ENCODE measurements at places on chromosomes 2 and 18.

DNA sequence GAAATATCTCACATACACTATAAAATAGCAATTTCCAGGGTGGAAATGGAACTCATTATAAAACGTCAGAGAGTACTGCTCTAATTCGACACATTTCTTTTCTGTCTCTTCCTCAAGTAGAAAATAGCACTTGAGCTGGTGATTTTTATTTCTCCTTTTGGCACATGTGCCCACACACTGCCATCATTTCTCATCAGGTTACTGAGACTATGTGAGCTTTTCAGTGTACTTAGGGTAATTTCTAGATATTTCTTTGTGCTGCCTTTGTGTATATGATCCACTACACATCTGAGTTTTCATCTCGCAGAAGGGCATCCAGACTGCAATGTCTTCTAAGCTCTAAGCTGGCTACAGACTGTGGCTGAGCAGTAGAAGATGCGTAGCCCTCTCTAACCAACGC lies 62.1 kb upstream of the PGAP1 start:
- peaks cover 10% of the 10 kb centered on the region for H3K4me1 ChIP-seq
- H3K4me3 ChIP-seq, result no peak overlapping the region
- H3K27me3 ChIP-seq, result no peaks in the 10 kb centered on the region
- H3K36me3 ChIP-seq, result peaks cover 38% of the 10 kb centered on the region

GRCh38 chr2:114614592-114614991 lies 172.2 kb downstream of the DPP10 start:
- H3K27me3 ChIP-seq, result no peaks in the 10 kb centered on the region
- DNase-seq, result no peak
- H3K4me1 ChIP-seq, result no peaks in the 10 kb centered on the region
- no peak overlapping the region for H3K4me3 ChIP-seq
- H3K27ac ChIP-seq, result no peak overlapping the region
- no peaks in the 10 kb centered on the region for H3K36me3 ChIP-seq

GRCh38 chr2:113891265-113891959 lies 1.5 kb downstream of the ACTR3 start:
- H3K4me1 ChIP-seq, result peaks cover 46% of the 10 kb centered on the region
- no peaks in the 10 kb centered on the region for H3K27me3 ChIP-seq
- H3K36me3 ChIP-seq, result peaks cover 7% of the 10 kb centered on the region
- H3K27ac ChIP-seq, result peak overlapping the region; percentile 98

DNA sequence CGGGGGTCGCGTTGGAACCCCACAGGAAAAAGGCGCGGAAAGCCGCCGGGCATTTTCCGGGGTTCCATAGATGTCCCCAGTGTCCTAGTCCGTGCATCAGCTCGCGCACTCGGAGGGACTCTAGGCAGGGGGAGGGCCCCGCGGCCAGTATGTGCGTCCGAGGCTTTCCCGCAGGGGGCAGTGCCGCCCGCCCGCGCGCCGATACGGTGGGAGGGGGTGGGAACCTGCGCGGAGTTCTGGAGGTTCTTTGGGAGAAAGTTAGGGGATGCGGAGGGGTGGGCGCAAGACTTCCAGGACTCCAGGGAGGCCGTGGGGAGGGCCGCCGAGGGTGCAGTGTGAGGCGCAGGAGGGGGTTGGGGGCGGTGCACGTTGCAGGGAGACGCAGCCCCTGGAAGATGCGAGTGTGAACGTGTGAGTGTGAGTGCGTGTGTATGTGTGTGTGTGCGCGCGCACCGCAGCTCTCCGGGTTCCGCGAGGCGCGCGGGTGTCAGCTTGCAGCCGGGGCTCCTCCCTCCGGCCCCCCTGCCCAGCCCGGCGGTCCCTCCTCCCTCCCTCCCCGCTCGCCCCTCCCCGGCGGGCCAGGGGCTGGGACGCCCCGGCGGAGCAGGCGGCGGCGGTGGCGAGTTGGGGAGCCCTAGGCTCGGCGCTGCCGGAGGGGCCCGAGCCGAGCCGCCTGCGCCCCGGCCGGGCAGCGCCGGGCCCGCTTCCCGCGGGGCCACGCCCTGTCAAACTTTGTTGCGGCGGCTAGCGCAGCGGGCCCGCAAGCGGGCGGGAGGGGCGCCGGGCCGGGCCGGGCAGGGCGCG lies at the start of gene TCF7L1:
Gene TCF7L1 (plus strand): TSS at position 559 of the 804 bp plus-strand sequence. CDS start 293 bp downstream, outside the sequence.
- no peak within 1 kb of the TSS for H3K27ac ChIP-seq
- H3K36me3 ChIP-seq, result no peaks in the 10 kb centered on the region
- H3K27me3 ChIP-seq, result peaks cover 76% of the 10 kb centered on the region
- H3K4me3 ChIP-seq, result peak within 1 kb of the TSS; percentile 32
- DNase-seq, result no peak

DNA sequence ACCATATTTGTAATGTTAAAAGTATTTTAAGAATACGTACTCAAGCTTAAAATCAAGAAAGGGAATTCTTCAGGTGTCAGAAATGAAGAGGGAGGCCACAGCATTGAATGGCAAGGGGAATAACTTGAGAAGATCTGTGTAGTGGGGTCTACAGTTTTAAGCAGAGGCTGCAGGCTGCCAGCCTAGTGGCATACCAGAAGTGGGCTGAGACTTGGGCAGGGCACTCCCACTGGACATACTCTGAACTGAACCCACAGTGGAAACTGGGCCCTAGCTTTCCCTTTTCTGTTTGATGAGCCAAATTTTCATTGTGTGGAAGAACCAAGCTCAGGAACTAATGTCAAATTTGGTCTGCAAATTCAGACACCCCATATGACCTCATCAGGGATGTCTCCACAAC lies 238.8 kb downstream of the PTPRM start:
- H3K4me1 ChIP-seq, result no peaks in the 10 kb centered on the region
- no peak for DNase-seq
- H3K4me3 ChIP-seq, result no peak overlapping the region

DNA sequence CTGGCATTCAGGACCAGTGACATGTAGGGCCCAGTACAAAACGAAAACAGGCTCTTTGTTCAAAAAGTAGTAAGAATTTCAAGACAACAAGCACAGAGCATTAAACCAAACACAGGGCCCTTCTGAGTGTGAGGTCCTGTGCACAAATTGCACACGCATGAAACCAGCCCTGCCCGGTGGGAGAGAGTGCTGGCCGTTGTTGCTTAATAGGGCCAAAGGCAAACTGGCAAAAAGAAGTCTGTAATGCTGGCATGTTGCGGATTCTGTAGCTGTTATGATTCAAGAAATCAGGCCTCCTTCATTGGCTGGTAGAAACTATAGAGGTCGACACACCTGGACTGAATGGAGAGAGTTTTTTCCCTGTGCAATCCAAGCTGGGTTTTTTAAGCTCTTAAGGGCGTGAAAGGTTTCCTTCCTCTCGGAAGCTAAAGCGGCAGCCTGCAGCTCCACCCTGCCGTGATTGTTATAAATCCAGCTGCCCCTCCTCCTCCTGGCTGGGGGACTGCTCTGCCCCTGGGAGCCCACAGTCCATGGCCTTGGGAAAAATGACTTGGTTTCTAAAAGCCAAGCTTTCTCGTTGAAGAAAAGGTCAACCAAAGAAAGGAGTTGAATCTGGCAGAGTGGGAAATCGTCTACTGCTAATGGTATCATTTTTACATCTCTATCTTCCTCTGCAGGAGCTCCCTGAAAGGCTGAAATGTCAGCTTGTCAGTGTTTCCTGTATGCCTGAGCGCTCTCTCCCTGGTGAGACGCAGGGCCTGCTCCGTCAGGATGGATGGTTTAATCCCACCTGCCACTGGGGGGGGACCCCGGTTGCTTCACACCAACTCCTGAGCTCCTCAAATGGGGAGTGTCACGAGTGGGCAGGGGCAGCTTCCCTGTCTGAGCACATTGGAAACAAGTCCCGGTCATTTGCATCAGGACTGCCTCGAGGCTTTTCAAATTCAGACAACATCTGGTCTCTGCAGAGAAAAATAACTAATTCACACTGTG lies 143.6 kb downstream of the ALPK2 start:
- DNase-seq, result no peak
- H3K4me3 ChIP-seq, result no peak overlapping the region
- H3K27me3 ChIP-seq, result no peaks in the 10 kb centered on the region
- H3K4me1 ChIP-seq, result peaks cover 2% of the 10 kb centered on the region
- no peaks in the 10 kb centered on the region for H3K36me3 ChIP-seq

DNA sequence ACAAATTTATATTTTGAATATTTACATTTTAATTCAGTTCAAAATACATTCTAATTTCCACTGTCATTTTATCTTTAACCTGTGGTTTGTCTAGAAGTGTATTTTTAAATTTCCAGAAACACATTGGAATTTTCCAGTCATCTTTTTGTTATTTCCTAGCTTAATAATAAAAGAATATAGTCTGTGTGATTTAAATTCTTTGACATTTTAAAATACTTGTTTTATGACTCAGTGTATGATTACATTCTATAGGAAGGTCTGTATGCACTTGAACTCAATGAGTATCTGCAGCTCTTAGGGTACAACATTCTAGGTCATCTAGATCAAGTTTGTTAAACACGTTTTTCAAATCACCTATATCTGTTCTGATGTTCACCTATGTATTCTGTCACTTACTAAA lies 88.3 kb upstream of the MBOAT2 start:
- no peak overlapping the region for H3K27ac ChIP-seq
- H3K4me1 ChIP-seq, result no peaks in the 10 kb centered on the region
- no peak for DNase-seq
- no peaks in the 10 kb centered on the region for H3K36me3 ChIP-seq

- peaks cover 10% of the 10 kb centered on the region for H3K36me3 ChIP-seq
- DNase-seq, result peak; percentile 8
- peak overlapping the region; percentile 98 for H3K27ac ChIP-seq
- H3K27me3 ChIP-seq, result no peaks in the 10 kb centered on the region
Measured at GRCh38 chr18:3451989-3452749, 2.2 kb downstream of the TGIF1 start.

DNA sequence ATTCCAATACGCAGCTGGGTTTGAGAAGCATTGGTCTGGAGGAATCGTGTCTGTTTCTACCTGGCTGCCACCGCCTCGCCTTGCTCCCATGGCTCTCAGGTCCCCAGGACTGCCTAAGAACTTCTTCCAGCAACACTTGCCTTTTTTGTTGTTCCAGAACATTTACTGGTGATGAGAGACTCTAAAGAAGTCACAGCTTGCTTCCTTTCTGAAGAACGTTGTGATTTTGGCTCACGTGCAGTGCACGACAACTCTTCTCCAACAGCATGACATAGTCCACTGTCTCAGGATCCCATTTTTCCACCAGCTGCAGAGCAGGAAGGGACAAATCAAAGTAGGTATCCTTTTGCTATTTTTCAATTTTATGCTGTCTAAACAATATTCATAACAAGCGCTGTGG lies 940.9 kb downstream of the SLC4A3 start:
- H3K27ac ChIP-seq, result no peak overlapping the region
- H3K4me1 ChIP-seq, result no peaks in the 10 kb centered on the region
- no peaks in the 10 kb centered on the region for H3K27me3 ChIP-seq
- DNase-seq, result no peak
- no peaks in the 10 kb centered on the region for H3K36me3 ChIP-seq

- no peak overlapping the region for H3K4me3 ChIP-seq
- DNase-seq, result no peak
Measured at GRCh38 chr2:11307764-11308415, 36.5 kb downstream of the ROCK2 start.

DNA sequence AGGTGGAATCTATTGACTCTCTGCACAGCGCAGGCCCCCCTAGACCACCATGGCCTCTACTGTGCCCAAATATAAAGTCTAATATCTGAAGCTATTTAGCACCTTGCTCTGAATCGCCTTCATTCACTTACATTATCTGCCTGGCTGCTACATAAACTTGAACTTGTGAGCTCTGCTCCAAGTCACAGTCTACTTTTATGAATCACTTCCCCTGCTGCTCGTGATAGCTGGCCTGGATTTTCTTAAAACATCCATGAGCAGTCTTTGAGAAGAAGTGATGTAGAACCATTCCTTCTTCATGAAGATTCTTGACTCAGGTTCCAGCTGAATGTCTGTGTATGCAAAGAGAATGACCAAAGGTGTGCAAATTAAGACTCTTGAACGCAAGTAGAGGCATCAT lies 359.5 kb downstream of the RND3 start:
- H3K27ac ChIP-seq, result no peak overlapping the region
- H3K36me3 ChIP-seq, result no peaks in the 10 kb centered on the region
- no peaks in the 10 kb centered on the region for H3K4me1 ChIP-seq
- no peak for DNase-seq

- DNase-seq, result no peak
- H3K27me3 ChIP-seq, result no peaks in the 10 kb centered on the region
- H3K4me3 ChIP-seq, result no peak overlapping the region
Measured at GRCh38 chr2:84797271-84797670, 83.6 kb downstream of the TRABD2A start.

DNA sequence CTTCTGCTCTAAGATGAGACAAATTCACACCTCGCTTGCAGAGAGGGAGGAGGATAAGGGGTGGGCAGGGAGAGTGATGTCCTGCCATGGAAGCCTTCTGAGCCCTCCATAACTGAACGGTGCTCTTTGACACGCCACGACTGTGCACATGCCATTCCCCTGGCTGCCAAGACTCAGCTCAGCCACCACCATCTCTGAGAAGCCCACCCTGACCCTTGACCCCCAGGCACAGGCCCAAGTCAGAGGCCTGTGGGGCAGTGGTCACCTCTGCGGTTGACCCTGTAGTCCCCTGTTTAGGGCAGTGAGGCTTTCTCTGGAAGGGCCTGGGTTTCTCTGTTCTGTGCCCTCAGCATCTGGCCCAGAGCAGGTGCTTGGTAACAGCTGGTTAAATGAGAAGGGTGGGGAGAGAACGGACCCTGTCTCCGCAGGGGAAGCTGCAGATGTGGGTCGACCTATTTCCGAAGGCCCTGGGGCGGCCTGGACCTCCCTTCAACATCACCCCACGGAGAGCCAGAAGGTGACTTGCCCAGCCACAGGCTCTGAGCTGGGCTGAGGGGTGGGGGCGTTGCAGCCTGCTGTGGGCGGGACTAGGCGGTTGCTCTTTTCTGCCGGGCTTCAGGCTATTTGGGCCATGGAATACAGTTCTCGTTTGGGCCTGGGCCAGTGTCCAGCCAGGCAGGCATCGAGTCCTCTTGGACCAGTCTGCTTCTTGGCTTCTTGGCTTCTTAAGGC lies 215.1 kb downstream of the DYSF start:
- H3K27me3 ChIP-seq, result no peaks in the 10 kb centered on the region
- no peaks in the 10 kb centered on the region for H3K36me3 ChIP-seq
- no peak overlapping the region for H3K27ac ChIP-seq
- no peak overlapping the region for H3K4me3 ChIP-seq
- no peaks in the 10 kb centered on the region for H3K4me1 ChIP-seq
- DNase-seq, result no peak
